ENCODE measurements at places on chromosomes 12 and 14.

- no peak for DNase-seq
These were observed 1493.0 kb downstream of the AACS start for GRCh38 chr12:126558219-126558618.

- DNase-seq, result no peak
These were observed 23.8 kb upstream of the CATSPERB start for GRCh38 chr14:91755570-91756295.

- peak; percentile 87 for DNase-seq
These were observed 84.7 kb upstream of the NELL2 start for GRCh38 chr12:44960856-44961255.

- DNase-seq, result no peak
These were observed 13.8 kb downstream of the GXYLT1 start for GRCh38 chr12:42130672-42131402.

GRCh38 chr12:54417712-54418440 is 1.2 kb downstream of the ITGA5 start:
- peak; percentile 77 for DNase-seq

- no peak for DNase-seq
These were observed 3.9 kb downstream of the ENTPD5 start for GRCh38 chr14:74015176-74015575.

DNA sequence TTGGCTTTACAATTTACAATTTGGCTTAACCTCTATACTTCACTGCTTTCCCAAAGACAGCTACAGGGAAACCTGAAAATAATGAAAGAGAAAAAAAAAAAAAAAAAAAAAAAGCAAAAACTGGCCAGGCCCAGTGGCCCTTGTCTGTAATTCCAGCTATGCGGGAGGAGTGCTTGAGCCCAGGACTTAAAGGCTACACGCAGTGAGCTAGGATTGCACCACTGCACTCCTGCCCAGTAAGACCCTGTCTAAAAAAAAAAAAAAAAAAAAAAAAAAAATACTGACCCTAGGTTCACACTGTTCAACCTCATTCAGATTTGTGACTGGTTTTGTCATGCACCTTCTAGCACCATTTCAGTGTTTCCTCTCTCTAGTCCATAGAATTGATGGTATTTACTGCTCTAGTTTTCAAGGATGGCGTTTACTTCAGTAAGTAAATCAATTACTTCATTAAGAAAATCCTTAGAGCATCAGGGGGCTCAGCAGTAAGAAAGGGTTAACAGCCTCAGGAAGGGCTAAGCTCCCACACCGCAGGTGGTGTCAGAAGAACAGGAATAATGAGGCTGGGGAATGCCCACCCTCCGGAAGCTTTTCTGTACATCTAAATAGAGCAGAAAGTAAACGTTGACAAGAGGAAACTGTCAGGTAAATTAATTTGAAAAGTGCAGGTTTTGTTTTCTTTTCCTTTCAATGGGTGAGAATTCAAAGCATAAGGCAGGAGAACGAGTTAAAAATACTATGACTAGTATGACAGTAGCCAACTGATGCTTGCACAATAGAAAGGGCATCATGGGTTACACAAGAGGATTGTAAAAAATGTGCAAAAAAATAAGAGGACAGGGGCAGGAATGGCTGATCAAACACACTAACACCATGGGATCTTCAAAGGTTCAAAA is 115.0 kb upstream of the MDM1 start:
- peak; percentile 76 for DNase-seq

GRCh38 chr12:53196486-53196885 is 10.6 kb downstream of the ITGB7 start:
- DNase-seq, result peak; percentile 65

DNA sequence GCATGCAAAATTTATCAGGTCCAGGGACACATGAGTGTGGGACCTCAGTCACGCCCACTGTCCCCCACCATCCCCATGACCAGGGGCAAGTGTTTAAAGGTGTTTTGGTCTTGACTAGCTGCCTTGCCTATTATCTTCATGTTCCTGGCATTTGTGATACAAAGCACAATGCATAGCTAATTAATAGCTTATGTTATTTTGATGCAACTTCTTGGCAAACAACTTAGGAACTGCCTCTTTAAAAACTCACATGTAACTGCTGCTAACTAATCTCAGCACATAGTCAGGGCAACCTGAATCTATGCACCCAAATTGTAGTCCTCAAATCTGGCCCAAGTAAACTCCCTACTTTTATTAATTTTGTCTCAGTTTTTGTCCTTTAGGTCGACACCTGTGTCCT is 7.4 kb upstream of the OR6J1 start:
- no peak for DNase-seq

- no peak for DNase-seq
These were observed 65.2 kb downstream of the TSPAN9 start for GRCh38 chr12:3142386-3142785.

GRCh38 chr12:70366581-70367257 is 629 bp downstream of the KCNMB4 start:
- peak; percentile 89 for DNase-seq

GRCh38 chr14:99257122-99257672 is 14.8 kb downstream of the BCL11B start:
- DNase-seq, result no peak

DNA sequence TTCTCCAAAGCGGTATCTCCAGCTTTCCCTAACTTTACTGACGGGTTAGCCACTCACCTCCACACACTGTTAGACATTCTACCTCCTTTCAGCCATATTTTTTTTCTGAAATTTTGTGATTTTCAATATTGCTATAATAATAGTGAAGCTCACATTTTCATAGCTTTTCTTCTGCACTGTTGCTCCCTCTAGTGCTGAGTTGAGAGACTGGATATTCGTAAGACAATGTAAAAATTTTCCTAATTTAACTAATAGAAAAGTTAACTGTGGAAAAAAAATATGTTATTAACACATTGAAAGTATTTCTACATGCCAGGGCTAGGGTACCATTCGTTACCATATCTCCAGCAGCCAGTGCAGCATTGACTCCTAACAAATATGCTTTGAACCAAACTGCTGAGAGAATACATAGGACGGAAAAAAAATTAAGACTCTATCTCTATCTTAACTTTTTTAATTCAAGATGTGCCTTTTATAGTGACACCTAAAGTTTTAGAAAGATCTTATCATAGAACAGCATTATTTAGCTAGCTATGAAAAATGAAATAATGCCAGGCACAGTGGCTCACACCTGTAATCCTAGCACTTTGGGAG is 48.7 kb upstream of the ABCC9 start:
- no peak for DNase-seq

DNA sequence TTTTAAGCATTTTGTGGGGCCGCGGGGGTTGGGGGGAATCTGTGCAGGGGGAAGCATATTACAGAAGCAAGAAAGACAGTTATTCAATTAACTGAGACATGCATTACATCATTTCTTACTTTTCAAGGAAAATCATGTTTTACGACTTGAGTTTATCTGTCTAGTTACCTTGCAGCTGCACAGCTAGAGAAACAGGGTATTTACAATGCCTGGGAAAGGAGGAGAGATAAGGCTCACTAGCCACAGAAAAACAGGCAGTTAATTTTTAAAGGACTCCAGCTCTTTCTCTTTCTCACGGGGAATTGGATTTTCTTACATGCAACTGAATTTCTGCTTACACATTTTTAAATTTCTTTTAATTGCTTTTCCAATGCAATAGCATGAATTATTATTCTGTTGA is 22.2 kb downstream of the FCF1 start:
- DNase-seq, result no peak

DNA sequence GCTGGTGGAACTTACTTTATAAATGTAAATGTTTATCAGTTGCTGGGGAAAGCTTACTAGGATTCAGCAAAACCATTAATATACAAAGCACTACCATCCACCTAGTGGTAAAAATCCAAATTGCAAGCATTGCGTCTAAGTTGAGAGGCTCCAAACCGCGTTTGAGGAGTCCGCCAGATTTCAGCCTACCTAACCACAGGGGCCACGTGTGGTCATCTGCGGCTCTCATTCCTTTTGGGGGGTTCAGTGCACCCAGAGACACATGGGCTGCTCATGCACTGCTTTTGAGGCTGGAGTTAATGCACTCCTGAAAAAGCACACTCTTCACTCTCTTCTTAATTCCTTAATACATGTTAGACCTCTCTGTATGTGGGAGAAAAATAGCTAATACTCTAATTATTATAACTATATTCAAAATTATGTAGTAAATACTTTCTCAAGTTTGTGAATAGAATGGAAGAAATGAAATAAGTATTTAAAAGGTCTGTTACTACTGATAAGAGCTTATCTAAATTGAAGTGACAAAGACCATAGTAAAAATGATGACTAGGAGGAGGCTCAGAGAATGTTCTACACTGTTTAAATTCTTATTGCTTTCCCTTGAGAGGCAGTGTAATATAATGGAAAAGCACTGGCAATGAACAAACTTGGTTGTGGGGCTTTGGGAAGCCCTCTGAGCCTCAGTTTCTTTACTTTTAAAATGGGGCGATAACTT is 41.4 kb upstream of the MANSC4 start:
- DNase-seq, result peak; percentile 78

- DNase-seq, result no peak
These were observed 36.2 kb upstream of the ETNK1 start for GRCh38 chr12:22588817-22589216.

DNA sequence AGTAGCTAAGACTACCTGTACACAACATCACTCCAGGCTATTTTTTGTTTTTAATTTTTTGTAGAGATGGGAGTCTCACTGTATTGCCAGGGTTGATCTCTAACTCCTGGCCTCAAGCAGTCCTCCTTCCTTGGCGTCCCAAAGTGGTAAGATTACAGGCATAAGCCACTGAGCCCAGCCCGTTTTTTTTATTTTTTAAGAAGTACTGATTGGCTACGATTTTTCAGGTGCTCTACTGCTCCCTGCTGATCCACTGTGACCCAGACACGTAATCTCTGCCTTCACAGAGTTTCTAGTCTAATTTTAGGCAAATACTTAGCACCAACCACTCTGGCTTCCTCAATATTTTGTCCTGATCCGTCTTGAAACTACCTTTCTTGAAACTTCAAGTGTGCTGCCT is 4.3 kb upstream of the STRN3 start:
- DNase-seq, result peak; percentile 27

GRCh38 chr12:58186401-58186800 is 245.0 kb downstream of the ATP23 start:
- no peak for DNase-seq

GRCh38 chr12:43095669-43096280 is 456.2 kb downstream of the ADAMTS20 start:
- DNase-seq, result no peak

DNA sequence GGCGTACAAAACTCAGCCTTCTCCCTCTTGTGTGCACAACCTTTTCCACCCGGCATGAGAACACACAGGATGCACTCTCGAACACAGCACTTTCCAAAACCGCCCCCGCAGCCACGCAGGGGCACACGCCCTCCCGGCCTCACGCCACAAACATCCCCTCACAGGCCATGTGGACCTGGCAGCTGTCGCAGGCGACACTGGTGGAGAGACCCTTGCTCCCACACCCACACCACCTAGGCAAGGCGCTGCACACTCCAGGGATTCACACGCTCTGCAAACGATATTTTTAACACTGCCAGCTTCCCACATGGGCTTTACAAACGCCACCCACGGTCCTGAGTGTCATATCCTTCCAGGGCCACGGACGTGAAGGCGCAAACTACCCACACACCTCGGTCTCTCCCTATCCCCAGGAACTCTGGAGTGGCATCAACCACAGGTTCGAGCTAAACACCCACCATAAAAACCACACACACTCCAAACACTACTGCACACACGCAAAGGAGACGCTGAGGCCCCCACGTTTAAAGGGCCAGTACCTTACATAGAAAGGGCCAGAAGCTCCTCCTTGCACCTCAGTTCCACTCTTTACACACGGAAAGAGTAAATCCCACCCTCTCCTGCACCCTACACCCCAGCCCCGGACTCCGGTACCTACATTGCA is 12.4 kb upstream of the ITGB7 start:
- DNase-seq, result peak; percentile 66

DNA sequence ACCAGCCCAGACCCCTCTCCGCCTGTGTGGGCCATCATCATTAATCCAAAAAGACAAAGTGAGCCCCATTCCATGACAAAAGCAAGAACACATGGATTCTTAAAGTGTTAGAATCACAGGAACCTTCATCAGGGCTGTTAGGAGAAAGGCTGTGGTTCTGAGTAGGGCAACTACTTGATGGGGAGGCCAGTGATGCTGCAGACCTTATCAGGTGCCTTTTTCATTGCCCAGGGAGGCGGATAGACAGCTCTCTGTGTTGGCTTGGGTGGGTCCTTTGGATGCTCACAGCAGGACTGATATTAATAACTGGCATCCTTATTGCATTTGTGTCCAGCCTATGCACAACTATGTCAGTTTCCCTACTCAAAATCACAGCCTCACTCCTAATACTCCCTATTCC is 2.3 kb downstream of the HEBP1 start:
- no peak for DNase-seq

DNA sequence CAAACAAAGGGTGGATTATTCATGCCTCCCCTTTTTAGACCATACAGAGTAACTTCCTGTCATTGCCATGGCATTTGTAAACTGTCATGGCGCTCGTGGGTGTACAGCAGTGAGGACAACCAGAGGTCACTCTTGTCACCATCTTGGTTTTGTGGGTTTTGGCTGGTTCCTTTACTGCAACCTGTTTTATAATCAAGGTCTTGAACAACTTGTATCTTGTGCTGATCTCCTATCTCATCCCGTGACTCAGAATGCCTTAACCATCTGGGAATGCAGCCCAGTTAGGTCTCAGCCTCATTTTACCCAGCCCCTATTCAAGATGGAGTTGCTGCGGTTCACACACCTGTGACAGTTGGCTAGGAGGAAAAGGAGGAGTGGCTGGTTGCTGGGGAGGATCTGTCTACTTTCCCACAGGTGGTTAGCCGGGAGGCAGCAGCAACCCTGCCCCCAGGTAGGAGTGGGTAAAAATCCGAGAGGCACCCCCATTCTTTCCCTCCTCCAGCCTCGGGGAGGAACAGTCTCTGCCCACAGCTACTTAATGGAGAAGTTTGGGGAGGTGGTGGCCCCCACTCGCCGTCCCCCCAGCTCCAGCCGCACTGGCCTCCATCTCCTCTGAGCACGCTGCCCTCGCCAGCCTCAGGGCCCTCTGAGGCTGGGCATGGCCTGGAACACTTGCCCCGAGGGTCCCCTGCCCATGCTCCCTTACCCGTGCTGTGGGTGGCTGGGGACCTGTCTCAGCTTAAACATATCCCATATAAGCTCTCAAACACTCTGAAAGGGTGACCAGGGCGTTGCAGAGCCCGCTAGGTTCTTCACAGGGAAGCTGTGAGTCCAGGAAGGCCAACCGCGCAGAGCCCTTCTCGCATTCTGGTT is 41.7 kb downstream of the SMIM41 start:
- DNase-seq, result no peak

DNA sequence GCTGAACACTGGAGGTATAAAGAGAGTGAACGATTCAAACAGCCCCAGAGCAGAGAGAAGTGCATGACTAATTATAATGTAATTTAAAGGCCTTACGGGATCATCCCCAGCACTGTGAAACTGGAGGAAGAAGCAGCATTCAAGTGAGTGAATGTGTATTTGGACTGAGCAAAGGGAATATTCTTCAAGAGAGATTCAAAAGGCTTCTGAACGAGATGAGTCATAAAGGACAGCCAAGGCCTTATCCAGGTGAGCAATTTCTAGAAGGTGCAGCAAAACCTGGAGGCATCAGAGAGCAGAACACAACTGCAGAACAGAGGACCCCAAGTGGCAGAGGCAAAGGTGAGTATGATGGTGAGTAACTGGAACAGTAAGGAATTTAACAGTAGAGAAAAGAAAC is 127.2 kb downstream of the BCAT1 start:
- no peak for DNase-seq
